Osteocyte (in vitro differentiated cells): ENCODE measurements at places on chromosomes 13 and 19. TPM values are rescaled to one million over a fixed set of nuclear protein-coding genes. Genes with fewer than 3 reads are reported as not detected.

DNA sequence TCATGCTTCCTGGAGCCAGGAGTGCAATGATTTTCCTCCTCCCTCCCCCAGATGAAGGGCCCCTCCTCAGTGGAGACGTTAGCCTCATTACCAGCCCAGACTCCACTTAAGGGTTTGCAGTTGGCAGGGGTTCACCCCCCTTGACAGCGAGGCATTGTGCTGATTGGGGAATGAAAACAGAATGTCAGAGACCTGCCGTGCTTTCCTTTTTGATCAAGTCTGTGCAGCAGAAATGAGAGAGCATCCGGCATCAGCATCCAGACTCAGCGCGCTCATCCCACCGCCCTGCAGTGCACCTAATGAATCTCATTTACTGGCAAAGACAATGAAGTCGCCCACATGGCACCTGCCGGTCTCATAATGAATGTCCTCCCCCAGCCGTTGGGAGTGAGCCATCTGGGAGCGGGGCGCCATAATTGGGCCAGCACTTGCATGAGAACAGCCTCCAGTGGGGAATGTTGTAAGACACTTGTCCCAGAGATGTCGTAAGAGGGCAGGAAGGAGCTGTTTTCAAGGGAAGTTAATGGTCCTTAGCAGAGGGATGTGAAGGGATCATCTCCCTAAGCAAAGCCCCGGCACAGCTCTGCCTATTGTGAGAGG, 98.3 kb upstream of the UQCRFS1 start:
- no peaks in the 10 kb centered on the region for H3K36me3 ChIP-seq
- DNase-seq, result no peak
- H3K27ac ChIP-seq, result no peak overlapping the region
- H3K4me3 ChIP-seq, result no peak overlapping the region
- no peaks in the 10 kb centered on the region for H3K4me1 ChIP-seq

DNA sequence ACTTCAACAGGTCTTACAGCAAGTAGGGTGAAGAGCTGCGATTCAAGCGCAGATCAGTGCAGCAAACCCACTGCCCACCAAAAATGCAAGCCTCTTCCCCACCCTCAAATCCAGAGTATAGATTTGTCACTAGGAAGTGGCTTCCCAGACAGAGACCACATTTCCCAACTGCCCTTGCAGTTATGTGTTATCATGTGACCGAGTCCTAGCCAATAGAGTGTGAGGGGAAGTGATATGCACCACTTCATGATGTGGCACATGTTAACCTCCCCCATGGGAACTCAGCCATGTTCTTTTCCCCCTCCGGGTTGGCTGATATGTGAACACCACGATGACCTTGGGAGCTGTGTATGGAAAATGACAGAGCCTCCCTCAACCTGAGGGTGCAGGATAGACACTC, 50.8 kb downstream of the MBD3L2B start:
- no peaks in the 10 kb centered on the region for H3K27me3 ChIP-seq
- no peak for DNase-seq
- no peak overlapping the region for H3K27ac ChIP-seq

Gene FCAR
- total RNA-seq, result not detected in 2 replicates

Gene CEACAM19
- total RNA-seq, result 6.3 and 7.4 TPM in 2 replicates

Gene KLK5
- total RNA-seq, result not detected in 2 replicates

Gene LILRB3
- not detected in 2 replicates for total RNA-seq

GRCh38 chr13:20188667-20189553, 3.8 kb downstream of the GJB2 start:
- no peak overlapping the region for H3K27ac ChIP-seq
- no peaks in the 10 kb centered on the region for H3K36me3 ChIP-seq
- no peak overlapping the region for H3K4me3 ChIP-seq
- peaks cover 63% of the 10 kb centered on the region for H3K27me3 ChIP-seq
- no peak for DNase-seq

DNA sequence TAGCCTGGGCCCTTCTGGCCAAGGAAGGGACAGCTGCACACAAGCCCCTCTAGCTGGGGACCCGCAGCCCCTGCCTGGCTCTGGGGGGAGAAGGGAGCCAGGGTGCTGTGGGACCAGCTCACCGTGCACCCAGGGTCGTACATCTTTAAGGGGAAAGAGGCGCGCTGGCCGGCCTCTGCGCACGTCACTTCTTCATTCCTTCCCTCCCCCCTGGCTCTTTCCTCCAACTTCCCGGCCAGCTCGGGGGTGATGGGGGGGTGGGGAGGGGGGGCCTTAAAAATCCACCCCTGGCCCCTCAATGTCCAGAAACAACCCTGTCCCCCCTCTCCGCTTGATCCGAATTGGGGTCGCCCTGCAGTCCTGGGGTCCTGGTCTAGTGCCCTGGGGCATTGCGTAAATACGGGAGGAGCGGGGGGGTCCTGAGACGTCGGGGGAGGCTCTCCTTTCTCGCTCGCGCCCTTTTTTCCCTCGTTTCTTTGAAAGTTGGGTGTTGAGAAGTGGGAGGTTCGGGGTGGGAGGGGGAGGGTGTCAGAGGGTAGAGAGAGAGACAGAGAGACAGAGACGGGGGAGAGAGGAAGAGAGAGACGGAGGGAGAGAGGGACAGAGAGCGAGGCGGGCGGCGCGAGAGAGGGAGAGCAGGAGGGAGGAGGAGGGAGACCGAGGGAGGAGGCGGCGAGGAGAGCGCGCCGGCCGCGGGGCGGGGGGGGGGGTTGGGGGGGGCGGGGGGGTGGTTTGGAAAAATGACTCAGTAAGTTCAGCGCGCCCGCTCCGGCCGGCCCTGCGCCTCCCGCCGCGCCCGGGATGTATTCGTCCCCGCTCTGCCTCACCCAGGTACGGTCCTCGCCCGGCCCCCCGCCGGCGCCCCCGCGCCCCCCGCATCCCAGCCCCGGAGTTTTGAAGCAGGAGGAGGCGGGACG, at the start of gene NFIC:
Gene NFIC, plus strand, starts transcription at position 748 of the 917 bp plus-strand sequence. Its CDS starts 54 bp downstream, at position 802.
- peak; percentile 87 for DNase-seq
- no peaks in the 10 kb centered on the region for H3K36me3 ChIP-seq
- peak within 1 kb of the TSS; percentile 60 for H3K27ac ChIP-seq
- H3K4me3 ChIP-seq, result peak within 1 kb of the TSS; percentile 80
- H3K4me1 ChIP-seq, result peaks cover 45% of the 10 kb centered on the region

DNA sequence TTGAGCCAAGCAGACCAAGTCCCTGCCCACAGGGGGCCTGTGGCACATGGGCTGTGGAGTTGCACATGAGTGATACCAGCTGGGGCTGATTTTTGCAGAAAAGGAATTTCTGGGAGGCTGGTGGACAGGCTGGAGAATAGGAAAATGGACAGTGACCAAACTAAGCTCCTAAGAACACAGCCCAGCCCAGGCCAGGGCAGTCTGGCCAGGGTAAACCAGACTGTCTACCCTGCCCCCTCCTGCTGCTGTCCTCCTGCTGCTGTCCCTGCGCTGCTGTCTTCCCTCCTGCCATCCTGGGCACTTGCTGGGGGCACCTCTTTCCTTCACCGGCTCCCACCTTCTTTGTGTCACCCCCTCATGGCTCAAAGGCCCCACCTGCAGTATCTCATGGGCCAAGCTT, 219.2 kb downstream of the ZIC5 start:
- H3K27me3 ChIP-seq, result peaks cover 3% of the 10 kb centered on the region
- H3K27ac ChIP-seq, result no peak overlapping the region
- no peak for DNase-seq
- no peaks in the 10 kb centered on the region for H3K36me3 ChIP-seq

- no peak overlapping the region for H3K4me3 ChIP-seq
- H3K27ac ChIP-seq, result no peak overlapping the region
- no peaks in the 10 kb centered on the region for H3K27me3 ChIP-seq
- no peak for DNase-seq
- H3K4me1 ChIP-seq, result no peaks in the 10 kb centered on the region
Measured at GRCh38 chr19:30566681-30567420, 194.7 kb downstream of the ZNF536 start.

Gene NLRP5
- not detected in 2 replicates for total RNA-seq

Gene TNFRSF19
- 1.6 and 1.7 TPM in 2 replicates for total RNA-seq

GRCh38 chr19:35531291-35531690, 2.0 kb upstream of the GAPDHS start:
- no peaks in the 10 kb centered on the region for H3K36me3 ChIP-seq
- DNase-seq, result no peak
- peaks cover 6% of the 10 kb centered on the region for H3K27me3 ChIP-seq
- no peak overlapping the region for H3K4me3 ChIP-seq
- no peak overlapping the region for H3K27ac ChIP-seq

Gene RUBCNL
- 0.78 and 0.97 TPM in 2 replicates for total RNA-seq
